ENCODE measurements at places on chromosomes 1 and 21. TPM values are rescaled to one million over a fixed set of nuclear protein-coding genes. Genes with fewer than 3 reads are reported as not detected.

FAAH gene
- total RNA-seq, result 21.9 TPM

DNA sequence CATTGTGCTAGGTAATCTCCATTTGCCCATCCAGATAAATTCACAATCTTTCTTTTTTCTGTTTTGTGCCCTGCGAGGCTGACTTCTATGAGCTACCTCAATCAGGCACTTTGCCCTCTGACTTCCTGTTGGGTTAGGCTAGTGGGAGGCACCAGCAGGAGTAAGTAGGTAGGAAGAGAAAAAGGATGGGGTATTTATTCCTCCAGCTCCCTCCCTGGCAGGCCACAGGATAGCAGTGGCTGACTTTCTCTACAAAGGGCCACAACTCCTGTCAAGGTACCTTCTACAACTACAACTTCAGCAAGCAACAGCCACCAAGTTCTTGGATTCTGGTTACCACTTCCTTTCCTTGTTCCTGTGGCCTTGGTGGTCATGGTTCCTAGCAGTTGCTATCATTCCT lies 18.8 kb upstream of the GORAB start:
- no peaks in the 10 kb centered on the region for H3K4me1 ChIP-seq
- H3K27ac ChIP-seq, result no peak overlapping the region
- no peaks in the 10 kb centered on the region for H3K27me3 ChIP-seq

- no peaks in the 10 kb centered on the region for H3K27me3 ChIP-seq
- peaks cover 37% of the 10 kb centered on the region for H3K4me1 ChIP-seq
- H3K4me3 ChIP-seq, result peak overlapping the region; percentile 87
- no peak for DNase-seq
- peak overlapping the region; percentile 96 for H3K27ac ChIP-seq
Observed at GRCh38 chr1:151326619-151327222, 495 bp downstream of the PI4KB start.

SPRR2A gene
- not detected for total RNA-seq

OR2T2 gene
- not detected for total RNA-seq

DNA sequence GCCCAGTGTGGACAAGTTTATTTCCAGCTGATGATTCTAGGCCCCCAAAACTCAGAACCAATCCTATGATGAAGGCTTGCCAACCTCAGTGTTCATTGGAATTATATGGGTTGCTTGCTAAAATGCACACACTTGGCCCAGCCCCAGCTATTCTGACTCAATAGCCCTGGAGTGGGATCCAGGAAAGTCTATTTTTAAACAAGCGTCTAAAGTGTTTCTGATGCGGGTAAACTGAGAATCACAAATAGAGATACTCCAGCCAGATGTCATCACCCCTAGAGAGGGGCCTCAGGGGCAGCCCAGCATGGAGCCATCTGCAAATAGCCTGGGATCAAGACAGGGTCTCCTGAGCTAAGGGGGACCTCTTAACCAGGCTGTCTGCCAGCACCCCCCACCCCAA lies 46.0 kb downstream of the PKP1 start:
- H3K4me1 ChIP-seq, result no peaks in the 10 kb centered on the region
- H3K36me3 ChIP-seq, result no peaks in the 10 kb centered on the region
- H3K27me3 ChIP-seq, result no peaks in the 10 kb centered on the region
- no peak overlapping the region for H3K27ac ChIP-seq
- H3K4me3 ChIP-seq, result no peak overlapping the region

DNA sequence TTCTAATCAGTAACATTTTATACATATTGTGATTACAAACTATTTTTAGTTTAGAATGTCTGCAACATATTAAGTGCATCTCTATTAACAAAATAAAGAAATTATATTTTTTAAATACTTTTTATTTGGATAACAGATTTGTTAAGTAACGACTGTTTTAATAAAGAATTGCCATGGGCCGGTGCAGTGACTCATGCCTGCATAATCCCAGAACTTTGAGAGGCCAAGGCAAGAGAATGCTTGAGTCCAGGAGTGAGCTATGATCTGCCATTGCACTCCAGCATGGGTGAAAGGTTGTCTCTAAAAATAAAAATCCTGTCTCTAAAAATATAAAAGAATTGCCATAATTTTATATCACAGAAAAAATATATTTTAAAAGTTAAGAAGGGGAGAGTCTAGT lies 4.1 kb downstream of the LRRIQ3 start:
- no peaks in the 10 kb centered on the region for H3K27me3 ChIP-seq
- no peaks in the 10 kb centered on the region for H3K36me3 ChIP-seq
- peaks cover 2% of the 10 kb centered on the region for H3K4me1 ChIP-seq
- H3K4me3 ChIP-seq, result no peak overlapping the region

DNA sequence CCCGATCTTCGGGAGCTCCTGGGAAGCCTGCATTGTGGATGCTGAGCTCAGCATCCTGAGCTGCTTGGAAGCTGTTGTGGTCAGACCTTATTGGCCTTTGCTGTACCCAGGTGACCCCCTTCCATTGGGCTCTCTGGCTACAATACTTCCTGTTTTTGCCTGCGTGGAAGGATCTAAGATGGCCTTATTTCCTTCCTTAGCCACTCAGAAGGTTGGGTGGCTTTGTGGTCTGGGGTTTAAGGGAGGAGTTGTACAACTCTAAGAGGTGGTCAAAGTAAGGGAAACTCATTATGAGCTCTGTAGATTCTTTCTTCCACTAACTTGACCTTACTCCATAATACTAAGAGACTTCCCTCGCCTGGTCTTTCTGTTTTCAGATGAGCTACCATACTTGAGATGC lies 17.7 kb downstream of the PFKFB2 start:
- H3K27ac ChIP-seq, result no peak overlapping the region
- H3K4me3 ChIP-seq, result no peak overlapping the region
- no peaks in the 10 kb centered on the region for H3K4me1 ChIP-seq
- peaks cover 9% of the 10 kb centered on the region for H3K36me3 ChIP-seq
- H3K27me3 ChIP-seq, result no peaks in the 10 kb centered on the region

GRCh38 chr1:32142446-32143301 lies 34.8 kb downstream of the KPNA6 start:
- no peaks in the 10 kb centered on the region for H3K36me3 ChIP-seq
- no peak for DNase-seq
- no peak overlapping the region for H3K4me3 ChIP-seq
- H3K4me1 ChIP-seq, result peaks cover 13% of the 10 kb centered on the region
- no peak overlapping the region for H3K27ac ChIP-seq

GSTM5 gene
- total RNA-seq, result 6.9 TPM

DNA sequence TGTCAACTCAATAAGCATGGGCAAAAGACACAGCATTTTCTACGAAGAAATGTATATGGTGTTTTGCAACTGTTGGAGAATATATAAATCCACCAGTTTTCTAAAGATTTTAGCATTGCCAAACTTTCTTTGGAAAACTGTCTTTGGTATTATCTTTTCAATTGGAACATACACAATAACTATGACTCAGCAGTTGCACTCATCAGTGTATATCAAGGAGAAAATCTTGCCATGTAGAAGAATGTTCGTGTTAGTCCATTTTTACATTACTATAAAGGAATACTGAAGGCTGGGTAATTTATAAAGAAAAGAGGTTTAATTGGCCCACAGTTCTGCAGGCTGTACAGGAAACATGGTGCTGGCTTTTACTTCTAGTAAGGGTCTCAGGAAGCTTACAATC lies 41.1 kb downstream of the PRKAA2 start:
- no peaks in the 10 kb centered on the region for H3K4me1 ChIP-seq
- no peaks in the 10 kb centered on the region for H3K27me3 ChIP-seq
- DNase-seq, result no peak
- no peak overlapping the region for H3K27ac ChIP-seq
- H3K36me3 ChIP-seq, result no peaks in the 10 kb centered on the region

- H3K27me3 ChIP-seq, result no peaks in the 10 kb centered on the region
- H3K4me3 ChIP-seq, result no peak overlapping the region
- H3K27ac ChIP-seq, result no peak overlapping the region
- no peak for DNase-seq
- H3K4me1 ChIP-seq, result peaks cover 21% of the 10 kb centered on the region
- peaks cover 22% of the 10 kb centered on the region for H3K36me3 ChIP-seq
Observed at GRCh38 chr1:19620786-19621185, 23.3 kb upstream of the NBL1 start.

GRCh38 chr21:46431884-46432488 lies 26.7 kb upstream of the DIP2A start:
- no peak overlapping the region for H3K27ac ChIP-seq
- no peaks in the 10 kb centered on the region for H3K27me3 ChIP-seq
- no peaks in the 10 kb centered on the region for H3K4me1 ChIP-seq
- no peak overlapping the region for H3K4me3 ChIP-seq
- DNase-seq, result no peak

DNA sequence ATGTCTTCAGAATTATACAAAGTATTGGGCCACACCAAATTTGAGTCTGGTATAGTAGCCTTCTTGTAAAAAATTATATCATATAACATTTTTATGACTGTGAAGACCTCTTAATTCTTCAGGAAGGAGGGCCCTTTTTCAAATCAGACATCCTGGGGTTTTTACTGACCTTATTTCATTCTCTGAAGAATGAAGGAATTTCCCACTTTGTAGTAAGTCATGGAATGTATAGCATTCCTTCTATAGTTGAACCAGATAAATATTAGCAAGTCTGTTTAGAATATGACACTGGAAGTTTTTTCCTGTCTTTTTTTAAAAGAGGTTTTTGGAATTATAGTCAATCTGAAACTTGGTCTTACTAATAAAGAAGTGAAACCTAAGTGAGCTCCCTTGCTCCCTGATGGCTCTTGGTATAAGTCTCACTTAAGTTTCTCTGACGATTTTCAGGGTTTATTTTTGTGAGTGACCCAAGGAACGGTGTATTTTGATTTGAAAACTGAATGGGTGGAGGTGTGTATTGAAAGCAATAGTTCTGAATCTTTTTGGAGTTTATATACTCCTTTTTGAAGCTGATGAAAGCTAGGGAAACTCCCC lies 23.7 kb downstream of the SNX27 start:
- no peak overlapping the region for H3K4me3 ChIP-seq
- no peaks in the 10 kb centered on the region for H3K36me3 ChIP-seq
- no peaks in the 10 kb centered on the region for H3K27me3 ChIP-seq
- no peak overlapping the region for H3K27ac ChIP-seq
- DNase-seq, result no peak

GRCh38 chr1:220755309-220755708 lies 7.2 kb downstream of the MTARC2 start:
- H3K27me3 ChIP-seq, result no peaks in the 10 kb centered on the region
- H3K4me1 ChIP-seq, result peaks cover 3% of the 10 kb centered on the region
- no peak overlapping the region for H3K4me3 ChIP-seq
- peaks cover 25% of the 10 kb centered on the region for H3K36me3 ChIP-seq
- no peak for DNase-seq

NIBAN1 gene
- total RNA-seq, result 215 TPM

GRCh38 chr1:32405672-32406467 lies 11.6 kb upstream of the BSDC1 start:
- DNase-seq, result no peak
- H3K27ac ChIP-seq, result no peak overlapping the region
- H3K4me3 ChIP-seq, result no peak overlapping the region
- no peaks in the 10 kb centered on the region for H3K27me3 ChIP-seq
- H3K36me3 ChIP-seq, result no peaks in the 10 kb centered on the region

DNA sequence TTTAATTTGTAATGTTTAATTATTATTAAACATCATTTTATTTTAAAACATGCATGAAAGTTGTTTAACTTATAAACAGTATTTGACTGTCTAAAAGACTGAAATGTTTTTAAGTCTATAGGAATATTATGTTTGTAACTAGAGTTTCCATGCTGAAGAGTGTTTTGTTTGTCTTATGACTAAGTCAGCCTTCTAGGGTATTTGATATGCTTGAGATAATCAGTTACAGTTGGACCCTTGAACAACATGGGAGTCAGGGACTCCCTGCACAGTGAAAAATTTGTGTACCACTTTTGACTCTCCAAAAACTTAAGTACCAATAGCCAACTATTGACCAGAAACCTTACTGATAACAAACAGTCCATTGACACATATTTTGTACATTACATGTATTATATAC lies 45.5 kb upstream of the KANK4 start:
- DNase-seq, result no peak
- H3K27ac ChIP-seq, result no peak overlapping the region
- no peaks in the 10 kb centered on the region for H3K36me3 ChIP-seq
- no peak overlapping the region for H3K4me3 ChIP-seq

DNA sequence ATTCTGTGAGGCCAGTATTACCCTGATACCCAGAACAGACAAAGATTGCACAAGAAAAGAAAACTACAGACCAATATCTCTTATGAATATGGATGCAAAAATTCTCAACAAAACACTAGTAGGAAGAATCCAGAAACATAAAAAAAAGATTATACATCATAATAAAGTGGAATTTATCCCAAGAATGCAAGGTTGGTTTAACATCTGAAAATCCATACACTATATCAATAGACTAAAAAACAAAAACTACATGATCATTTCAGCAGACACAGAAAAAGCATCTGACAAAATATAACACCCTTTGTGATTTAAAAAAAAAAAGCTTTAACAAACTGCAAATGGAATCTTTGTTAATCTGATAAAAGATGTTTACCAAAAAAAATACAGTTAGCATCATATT lies 12.2 kb upstream of the MPL start:
- no peaks in the 10 kb centered on the region for H3K27me3 ChIP-seq
- H3K4me1 ChIP-seq, result peaks cover 5% of the 10 kb centered on the region
- no peak overlapping the region for H3K4me3 ChIP-seq
- no peak for DNase-seq

KRTAP8-1 gene
- total RNA-seq, result not detected

- H3K27ac ChIP-seq, result no peak overlapping the region
- H3K27me3 ChIP-seq, result no peaks in the 10 kb centered on the region
- no peaks in the 10 kb centered on the region for H3K36me3 ChIP-seq
- no peaks in the 10 kb centered on the region for H3K4me1 ChIP-seq
Observed at GRCh38 chr1:232459826-232460225, 170.1 kb downstream of the SIPA1L2 start.

PTPN22 gene
- 8.1 TPM for total RNA-seq

DNA sequence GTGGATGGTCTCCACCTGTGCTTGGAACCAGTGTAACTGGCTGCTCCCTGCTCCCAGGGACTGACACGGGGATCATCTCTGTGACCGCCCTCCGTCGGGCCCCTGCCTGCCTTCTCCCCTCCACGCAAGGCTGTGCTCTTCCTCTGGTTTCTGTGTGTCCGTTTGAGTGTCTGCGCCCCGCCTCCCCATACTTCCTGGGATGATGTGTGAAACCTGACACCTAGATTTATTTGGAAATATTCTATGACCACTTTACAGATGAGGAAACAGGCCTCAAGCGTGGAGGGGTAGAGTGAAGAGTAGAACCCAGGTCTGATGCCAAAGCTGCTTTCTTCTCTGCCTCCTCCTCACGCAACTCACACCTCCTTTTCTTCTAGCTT lies 24.3 kb downstream of the LDLRAP1 start:
- H3K27ac ChIP-seq, result peak overlapping the region; percentile 88
- H3K36me3 ChIP-seq, result peaks cover 3% of the 10 kb centered on the region
- H3K4me1 ChIP-seq, result peaks cover 64% of the 10 kb centered on the region
- H3K27me3 ChIP-seq, result no peaks in the 10 kb centered on the region

OR2T35 gene
- not detected for total RNA-seq

GRCh38 chr21:45753445-45753844 lies 109.9 kb downstream of the PCBP3 start:
- H3K4me1 ChIP-seq, result no peaks in the 10 kb centered on the region
- H3K27me3 ChIP-seq, result no peaks in the 10 kb centered on the region
- H3K4me3 ChIP-seq, result no peak overlapping the region
- H3K36me3 ChIP-seq, result no peaks in the 10 kb centered on the region
- DNase-seq, result no peak

AMY2A gene
- total RNA-seq, result 4.7 TPM

FAM151A gene
- not detected for total RNA-seq

DENND2C gene
- total RNA-seq, result 6.0 TPM

Measured in thoracic aorta (tissue), 2 donors.